ENCODE measurements at places on chromosomes 7 and 10.

DNA sequence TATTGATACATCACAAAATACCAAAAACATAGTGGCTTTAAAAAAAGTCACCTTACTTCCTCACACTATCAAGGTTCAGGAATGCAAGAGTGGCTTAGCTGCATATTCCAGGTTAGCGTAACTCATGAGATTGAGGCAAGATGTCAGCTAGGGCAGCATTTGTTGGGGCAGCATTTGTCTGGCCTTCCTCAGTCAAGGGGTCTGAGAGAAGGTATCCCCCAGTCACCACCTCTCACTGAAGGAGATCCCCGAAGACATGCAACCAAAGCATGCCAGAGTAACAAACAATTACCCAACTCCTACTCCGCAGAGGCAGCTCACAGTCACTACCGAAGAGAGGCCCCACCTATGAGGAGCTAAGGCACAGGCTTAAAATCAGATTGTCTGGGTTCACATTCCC, 48.4 kb downstream of the C10orf71 start:
- no peak for DNase-seq

GRCh38 chr7:70325509-70326101, 727.3 kb downstream of the AUTS2 start:
- DNase-seq: no peak

DNA sequence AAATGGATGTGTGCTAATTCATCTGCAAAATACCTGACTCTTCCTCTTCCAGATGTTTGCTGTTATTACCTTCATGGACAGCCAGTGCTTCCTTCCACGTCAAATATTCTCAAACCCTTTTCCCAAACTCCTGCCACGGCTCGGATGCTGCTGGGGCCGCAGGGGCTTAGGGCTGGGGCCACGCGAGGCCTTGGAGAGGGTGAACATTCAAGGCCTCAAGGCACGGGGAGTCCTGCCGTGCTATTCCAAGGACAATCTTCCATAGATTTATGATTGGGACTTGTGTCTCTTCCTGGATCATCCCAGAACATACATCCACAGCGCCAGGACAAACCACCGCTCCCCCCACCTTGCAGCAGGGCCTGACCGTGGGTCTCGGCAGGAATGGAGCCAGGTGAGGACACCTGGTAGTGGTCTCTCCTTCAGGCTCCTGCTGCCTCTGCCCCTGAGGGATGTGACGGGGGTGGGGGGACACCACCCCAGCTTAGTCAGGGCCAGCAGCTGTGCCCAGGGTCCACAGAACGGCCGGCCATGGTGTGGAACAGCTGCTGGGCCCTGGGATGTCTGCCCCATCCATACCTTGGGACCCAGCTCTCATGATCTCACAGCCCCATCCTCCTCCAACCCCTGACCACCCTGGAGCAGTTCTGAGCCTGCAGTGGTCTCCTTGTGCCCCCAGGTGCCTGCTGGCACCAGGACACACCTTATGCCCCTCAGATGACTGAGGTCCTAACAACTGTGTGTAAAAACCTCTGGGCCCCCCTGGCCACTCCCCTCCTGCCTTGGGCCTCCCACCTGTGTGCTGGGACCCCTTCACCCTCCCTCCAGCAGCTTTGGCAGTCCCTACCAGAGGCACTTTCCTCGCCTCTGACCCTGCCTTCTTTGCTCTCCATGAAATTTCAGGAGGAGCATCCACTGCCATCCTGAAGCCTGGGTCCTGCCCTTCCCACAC, 16.7 kb downstream of the VIPR2 start:
- DNase-seq: no peak

DNA sequence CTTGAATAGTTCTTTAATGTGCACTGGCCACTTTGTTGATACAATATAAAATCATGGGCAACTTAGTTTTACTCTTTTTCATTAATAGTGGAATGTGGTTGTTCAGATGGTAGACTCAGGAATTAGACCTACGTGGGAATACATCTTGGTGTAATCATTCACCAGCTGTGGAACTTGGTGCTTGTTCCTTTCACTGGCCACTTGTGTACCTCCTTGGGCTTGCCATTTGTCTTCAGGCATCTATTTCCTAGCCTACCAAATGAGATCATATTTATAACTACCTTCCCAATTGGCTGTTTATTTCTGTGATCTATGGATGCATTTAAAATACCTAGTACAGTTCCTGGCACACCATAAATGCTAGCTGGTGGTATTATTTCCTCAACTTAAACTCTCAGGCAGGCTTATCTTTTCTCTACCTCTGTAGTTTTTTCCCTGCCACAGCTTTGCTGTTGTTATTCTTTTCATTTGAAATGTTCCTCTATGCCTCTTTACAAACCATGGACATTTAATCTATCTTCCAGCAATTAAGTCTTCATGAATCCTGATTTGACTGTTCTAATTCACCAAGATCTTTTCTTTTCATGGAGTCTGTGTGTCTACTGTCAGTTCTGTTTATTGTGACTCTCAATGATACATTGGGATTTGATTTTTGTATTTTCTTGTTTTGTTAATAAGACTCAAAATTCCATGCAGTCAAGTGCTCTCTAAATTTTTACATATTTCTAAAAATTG, 113.0 kb downstream of the ADAM22 start:
- no peak for DNase-seq
